ENCODE measurements at places on chromosomes 5 and 9. TPM values are rescaled to one million over a fixed set of nuclear protein-coding genes. Genes with fewer than 3 reads are reported as not detected.

CARTPT gene
- not detected for total RNA-seq

MTAP gene
- 73.4 TPM for total RNA-seq

DNA sequence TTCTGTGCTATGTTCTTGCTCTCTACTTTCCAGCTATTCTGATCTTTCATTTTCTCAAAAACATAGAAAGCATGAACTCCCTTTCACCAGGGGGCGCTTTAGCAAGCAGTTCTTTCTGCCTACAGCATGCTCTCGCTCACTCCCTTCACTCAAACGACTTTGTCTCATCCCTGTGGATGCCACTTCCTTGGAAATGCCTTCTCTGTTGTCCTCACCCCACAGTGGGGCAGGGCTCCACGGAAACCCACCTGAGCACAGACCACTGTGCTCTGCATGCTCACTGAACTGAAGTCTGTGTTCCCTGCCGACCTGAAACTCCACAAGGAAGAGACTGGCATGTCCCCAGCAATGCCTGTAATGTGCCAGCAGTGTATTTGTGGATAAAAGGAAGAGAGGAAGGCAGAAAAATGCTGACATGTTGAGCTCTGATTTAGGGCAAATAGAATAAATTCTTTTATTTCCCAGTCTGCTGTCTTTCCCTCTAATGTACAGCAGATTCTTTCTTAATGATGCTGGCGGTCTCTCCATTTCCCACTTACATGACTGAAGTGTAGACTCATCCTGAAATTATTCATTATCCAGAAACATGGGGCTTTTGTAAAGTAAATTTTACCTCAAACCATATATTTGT, 4.9 kb upstream of the ROR2 start:
- peak; percentile 39 for DNase-seq

SECISBP2 gene
- total RNA-seq = 75.7 TPM

AGXT2 gene
- not detected for total RNA-seq

GRCh38 chr9:21624675-21625644, 142.8 kb upstream of the IFNE start:
- DNase-seq = no peak

- peak; percentile 50 for DNase-seq
These were observed at the start of gene RNF208 for GRCh38 chr9:137222190-137223077. TSS of gene RNF208 (minus strand) at chr9:137222240. CDS start at chr9:137221212, 1,028 bp downstream.

DNA sequence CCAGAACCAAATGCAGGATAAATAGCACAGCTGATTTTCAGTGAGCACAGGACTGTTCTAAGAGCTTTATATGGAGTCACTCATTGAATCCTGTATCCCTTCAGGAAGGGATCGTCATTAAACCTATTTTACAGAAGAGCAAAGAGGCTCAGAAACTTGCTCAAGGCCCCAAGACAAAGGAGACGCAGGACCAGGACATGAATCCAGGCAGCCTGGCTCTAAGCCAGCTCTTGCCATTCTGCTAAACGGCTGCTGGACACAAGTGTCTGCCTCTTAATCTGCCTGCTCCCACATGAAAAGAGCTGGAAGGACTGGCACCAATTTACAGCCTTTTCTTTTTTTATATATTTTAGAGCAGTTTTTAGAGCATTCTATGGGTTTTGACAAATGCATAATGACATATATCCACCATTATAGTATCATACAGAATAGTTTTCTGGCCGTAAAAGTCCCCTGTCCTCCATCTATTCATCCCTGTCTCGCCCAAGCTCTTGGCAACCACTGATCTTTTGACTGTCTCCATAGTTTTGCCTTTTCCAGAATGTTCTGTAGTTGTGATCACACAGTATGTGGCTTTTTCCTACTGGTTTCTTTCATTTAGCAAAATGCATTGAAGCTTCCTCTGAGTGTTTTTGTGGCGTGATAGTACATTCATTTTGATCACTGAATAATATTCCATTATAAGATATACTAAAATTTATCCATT, 37.5 kb downstream of the RETREG1 start:
- DNase-seq = no peak

DNA sequence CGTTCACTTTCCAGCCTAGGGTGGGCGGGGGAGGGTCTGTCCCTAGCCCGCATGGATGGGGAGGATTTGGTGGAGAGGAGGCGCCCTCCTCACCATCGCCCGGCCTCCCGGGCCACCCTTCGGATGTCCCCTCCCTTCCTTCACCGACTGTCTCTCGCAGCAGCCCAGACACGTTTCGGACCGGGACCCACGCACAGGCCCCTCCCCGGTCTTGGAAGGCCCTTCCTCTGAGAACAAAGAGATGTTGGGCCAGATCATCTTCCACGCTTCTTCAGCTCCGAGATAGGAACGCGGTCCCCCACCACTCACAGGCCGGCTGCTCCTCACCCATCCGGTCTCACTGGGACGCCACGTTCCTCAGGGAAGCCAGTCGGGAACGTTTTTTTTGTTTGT, 640 bp upstream of the DPM2 start:
- no peak for DNase-seq

GRCh38 chr9:121274851-121275250, 6.9 kb downstream of the GSN start:
- DNase-seq = no peak

DNA sequence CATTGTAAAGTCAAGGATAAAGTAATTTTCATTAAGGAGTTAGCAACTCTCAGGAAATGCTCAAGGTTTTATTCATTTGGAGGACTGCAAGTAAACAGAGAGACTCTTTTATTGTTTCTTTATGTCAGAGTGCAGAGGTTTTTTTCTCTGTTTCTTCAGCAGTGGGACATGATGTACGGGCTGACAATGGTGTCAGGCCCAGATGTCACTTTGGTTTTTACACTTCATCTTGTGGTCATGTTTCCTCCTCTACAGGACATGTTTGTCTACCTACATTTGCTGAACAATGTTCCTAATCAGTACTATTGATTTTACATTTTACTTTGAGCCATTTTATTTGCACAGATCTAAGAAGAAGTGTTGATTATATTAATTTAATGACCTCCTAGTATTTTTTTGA, 72.8 kb upstream of the PARP8 start:
- DNase-seq = no peak

DNA sequence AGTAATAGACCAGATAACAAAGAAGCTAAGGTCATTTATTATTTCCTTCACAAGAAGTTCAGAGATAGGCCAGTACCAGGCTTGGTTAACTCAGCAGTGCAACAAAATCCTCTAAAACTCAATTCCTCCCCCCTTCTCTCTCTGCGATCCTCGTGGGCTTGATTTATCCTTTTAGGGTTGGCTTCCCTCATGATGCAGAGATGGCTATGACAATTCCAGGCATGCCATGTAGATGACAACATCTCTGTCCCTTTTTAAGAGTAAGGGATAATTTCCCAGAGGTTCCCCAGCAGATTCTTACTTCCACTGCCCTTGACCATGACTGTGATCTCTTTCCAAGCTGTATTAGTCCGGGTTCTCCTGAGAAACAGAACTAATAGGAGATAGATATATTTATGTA, 28.7 kb upstream of the DAP start:
- DNase-seq = no peak

GRCh38 chr9:14418301-14418940, 104.5 kb upstream of the NFIB start:
- DNase-seq = no peak

- no peak for DNase-seq
These were observed 2.5 kb upstream of the GFI1B start for GRCh38 chr9:132975961-132976360.

DNA sequence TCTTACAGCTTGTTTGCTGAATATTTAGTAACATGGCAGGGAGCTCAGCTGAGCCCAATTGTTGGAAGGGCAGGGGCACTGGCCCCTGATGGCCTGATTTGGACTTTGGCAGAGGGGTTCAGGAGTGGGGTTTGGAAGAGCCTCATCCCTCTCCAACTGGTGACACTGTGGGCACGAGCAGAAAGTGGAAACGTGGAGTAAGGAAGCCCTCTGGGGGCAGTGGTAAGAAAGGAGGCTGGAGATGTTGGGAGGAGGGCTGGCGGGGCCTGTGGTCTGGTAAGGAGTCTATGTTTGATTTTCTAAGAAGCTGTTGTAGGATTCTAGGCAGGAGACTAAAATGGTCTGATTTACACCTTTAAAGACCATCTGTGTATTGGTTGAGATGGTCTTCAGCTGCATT, 208.9 kb downstream of the HSPA4 start:
- DNase-seq = no peak

GRCh38 chr9:133144904-133145851, 18.5 kb downstream of the GBGT1 start:
- DNase-seq = no peak

- DNase-seq = no peak
These were observed 49.9 kb downstream of the COL15A1 start for GRCh38 chr9:98993570-98993945.

GRCh38 chr5:76299592-76299991, 103.5 kb upstream of the IQGAP2 start:
- DNase-seq = no peak

GRCh38 chr9:99894826-99895225, 11.6 kb upstream of the STX17 start:
- no peak for DNase-seq

DNA sequence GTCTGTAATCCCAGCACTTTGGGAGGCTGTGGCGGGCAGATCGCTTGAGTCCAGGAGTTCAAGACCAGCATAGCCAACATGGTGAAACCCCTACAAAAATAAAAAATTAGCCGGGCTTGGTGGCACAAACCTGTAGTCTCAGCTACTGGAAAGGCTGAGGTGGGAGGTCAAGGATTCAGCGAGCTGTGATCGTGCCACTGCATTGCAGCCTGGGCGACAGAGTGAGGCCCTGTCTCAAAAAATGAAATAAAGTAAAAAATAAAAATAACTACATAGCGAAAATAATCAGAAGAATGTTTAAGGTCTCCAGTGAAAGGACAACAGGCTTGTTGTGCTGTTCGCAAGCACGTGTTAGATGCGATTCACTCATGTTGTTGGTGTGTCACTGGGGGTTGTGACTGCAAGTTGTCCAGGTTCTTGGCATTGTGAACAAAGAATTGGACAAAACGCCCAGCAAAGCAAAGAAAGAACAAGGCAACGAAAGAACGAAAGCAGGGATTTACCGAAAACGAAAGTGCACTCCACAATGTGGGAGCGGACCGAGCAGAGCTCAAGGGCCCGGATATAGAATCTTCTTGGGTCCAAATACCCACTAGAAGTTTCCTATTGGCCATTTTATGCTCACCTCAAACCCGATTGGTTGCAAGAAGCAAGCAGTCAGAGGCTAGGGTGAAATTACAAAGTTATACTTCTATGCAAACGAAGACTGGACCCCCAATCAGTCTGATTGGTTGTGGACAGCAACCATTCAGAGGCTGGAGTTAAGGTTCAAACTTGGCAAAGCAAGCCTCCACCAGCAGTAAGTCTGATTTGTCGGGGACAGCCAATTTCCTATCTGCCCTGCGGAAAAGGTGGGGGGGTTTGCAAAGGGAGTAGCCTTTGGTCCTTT, 844 bp upstream of the MCCC2 start:
- no peak for DNase-seq

DNA sequence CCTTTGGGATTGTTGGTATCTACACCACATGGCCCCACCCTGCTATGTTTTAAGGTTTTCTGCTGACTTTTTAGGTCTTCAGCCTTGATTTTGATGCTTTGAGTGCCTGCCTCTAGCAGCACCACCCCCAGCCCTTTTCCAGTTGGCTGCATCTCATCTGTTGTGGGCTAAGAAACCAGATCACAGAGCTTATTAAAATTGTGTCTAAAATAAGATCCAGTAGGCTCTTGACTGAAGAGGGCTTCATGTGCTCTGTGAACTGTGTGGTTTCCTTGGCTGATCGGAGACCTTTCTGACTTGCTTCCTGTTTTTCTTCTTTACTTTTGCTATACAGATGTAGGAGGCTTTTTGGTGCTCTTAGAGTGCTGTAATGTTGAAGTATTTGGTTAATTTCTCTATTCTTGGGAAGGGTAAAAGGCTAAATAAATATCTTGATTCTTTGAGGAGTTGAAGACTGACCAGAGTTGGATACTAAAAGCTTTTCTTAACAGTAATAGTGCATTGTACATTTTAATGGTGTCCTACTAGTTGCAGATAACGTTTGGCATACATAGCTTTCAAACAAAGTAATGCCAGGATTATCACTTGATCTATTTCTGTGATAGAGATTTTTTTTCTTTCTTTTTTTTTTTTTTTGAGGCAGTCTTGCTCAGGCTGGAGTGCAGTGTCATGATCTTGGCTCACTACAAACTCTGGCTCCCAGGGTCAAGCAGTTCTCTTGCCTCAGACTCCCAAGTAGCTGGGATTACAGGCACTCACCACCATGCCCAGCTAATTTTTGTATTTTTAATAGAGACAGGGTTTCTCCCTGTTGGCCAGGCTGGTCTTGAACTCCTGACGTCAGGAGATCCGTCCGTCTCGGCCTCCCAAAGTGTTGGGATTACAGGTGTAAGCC, 4.5 kb downstream of the UBE2D2 start:
- no peak for DNase-seq

DNA sequence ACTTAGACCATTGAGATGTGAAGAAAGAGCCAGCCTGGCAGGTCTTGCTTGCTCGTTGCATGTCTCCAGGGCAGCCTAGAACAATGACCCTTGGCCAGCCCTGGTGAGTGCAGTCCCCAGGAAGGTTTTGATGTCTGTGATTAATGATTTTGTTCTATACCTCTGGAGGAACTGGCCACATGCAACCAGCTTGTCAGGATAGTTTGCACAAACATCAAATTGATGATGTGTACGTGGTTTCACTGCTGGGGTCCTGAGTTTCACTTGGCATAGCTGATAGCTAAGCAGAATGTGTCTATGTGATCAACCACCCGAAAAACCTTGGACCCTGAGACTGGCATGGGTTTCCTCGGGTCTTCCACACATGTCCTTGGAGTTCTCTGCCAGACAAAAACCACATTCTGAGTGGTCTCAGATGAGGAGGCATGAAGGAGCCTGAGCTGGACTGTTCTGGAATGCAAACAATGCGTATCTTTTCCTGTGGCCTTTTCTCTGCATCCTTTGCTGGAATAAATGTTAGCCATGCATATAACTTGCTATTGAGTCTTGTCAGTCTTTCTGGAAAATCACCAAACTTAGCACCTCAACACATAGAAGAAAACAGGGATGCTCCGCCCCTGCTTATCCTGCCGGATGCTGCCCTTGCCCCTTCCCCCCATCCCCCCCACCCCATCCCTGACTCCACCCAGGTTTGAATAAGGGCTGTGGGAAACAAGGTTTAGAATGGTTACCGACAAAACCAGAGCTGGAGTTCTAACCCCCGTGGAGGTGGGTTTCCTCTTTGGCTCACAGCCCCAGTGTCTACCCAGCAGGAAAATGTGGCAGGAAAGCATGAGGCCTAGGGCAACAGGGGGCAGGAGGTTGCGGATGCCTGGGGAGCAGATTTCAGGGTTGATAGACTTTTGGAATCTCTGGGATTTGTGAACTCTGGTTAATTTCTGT, 50.1 kb upstream of the ANKRD33B start:
- no peak for DNase-seq

ADAMTS13 gene
- total RNA-seq = 16.0 TPM

PTGER4 gene
- 5.6 TPM for total RNA-seq

Measured in progenitor cell of endocrine pancreas (in vitro differentiated cells).